NCI-H2107 (cell line): ENCODE measurements at places on chromosomes 4 and X.
A peak's percentile ranks its signal among the peaks of the same experiment; 100 is the strongest.

GRCh38 chr4:110953191-110953590 is 330.3 kb upstream of the PITX2 start:
- no peak for DNase-seq

DNA sequence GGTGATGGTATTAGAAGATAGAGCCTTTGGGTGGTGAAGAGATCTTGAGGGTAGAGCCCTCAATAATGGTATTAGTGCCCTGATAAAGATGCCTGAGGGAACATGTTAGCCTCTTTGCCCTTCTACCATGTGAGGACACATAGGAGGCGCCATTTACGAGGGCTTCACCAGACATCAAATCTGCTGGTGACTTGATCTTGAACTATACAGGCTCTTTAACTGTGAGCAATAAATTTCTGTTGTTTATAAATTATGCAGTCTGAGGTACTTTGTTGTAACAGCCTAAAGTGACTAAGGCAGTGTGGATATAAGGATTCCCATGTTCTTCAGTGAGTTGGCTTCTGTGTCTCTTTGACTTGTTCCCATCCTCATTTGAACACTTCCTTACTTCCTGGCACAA is 11.8 kb downstream of the MOB1B start:
- no peak for DNase-seq

- DNase-seq = no peak
Measured at GRCh38 chr4:126081336-126081735, 766.6 kb downstream of the FAT4 start.

DNA sequence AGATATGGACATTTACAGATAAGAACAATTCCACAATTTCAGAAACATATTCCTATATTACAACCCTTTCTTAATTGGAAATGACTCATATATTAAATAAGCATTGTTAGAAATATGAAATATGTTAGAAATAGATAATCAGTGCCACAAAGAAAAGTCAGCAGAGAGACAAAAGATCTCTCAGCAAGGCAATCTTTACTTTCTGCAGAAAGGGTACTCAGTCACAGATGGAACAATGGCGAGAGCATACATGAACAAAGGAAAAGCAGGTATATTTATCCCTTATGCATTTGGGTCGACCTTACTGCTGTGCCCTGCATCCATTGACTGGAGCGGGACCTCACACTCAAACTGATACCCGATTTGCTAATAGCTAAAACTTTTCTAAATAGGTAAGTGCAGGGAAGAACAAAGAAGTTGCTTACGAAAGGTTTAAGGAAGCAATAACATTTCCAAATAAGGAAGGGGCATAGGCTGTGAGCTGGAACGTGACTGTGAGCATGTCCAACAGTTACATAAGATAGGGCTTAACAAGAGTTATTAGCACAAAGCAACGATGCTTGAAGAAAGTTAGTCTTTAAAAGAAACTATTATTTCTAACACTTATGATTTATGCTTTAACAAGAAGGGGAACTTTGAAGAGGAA is 40.8 kb downstream of the MGARP start:
- DNase-seq = no peak

DNA sequence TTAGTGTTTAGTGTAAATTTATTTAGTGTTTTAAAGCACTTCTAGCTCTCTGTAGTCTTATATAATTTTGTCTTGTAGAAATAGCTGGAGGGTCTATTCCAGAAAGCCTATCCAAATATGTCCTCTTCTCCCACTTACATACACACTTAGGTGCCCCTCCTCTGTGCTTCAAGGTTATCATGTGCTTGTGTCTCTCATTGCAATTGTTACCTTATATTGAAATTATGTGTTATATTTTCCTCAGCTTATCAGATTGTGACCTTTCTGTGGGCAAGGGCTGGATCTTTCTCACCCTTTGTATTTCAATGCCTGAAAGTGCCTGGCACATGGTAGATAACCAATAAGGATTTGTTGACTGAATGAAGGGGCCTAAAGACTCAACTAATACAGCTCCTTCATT is 18.4 kb downstream of the WDR44 start:
- no peak for DNase-seq

GRCh38 chrX:104486691-104487090 is 79.3 kb upstream of the IL1RAPL2 start:
- no peak for DNase-seq

- DNase-seq = no peak
Measured at GRCh38 chr4:119190354-119190753, 22.2 kb upstream of the USP53 start.

- DNase-seq = no peak
Measured at GRCh38 chrX:21959362-21960051, 19.0 kb downstream of the SMS start.

DNA sequence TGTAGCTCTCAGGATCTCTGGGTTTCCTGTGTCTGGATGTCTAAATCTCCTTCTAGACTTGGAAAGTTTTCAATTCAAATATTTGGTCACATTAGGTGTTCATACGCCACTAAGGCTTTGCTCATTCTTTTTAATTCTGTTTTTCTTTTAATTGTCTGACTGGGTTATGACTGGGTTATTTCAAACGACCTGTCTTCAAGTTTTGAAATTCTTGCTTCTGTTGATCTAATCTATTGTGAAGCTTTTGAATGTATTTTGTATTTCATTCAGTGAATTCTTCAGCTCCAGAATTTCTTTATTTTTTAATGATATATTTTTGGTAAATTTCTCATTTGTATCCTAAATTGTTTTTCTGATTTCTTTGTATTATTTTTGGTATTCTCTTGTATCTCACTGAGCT is 81.0 kb upstream of the PCDH10 start:
- DNase-seq = no peak

DNA sequence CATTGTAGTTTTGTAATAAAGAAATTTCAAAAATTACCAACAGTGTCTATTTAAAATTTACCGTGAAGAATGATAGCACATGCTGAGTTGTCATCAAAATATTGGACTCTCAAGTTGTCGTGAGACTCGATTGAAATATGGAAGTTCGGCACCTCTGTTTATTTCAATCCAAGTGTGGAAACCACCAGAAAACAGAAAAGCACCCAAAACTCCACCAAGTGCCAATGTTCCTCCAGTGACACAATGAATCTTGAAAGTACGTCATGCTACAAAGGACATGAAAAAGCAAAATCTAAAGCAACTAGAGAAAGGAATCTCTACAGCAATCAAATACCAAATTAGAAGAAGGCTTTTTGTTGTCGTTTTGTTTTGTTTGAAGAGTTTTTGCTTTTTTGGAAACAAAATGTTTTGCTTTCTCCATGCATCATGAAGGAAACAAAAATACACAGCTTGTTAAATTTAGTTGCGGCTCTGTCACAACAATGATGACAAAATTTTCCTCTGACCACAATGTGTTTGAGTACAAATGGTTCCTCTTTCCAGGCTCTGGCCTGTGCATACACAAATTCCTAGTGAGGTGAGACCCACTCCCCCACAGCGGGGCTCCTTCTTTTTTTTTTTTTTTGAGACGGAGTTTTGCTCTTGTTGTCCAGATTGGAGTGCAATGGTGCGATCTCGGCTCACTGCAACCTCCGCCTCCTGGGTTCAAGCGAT is 9.6 kb upstream of the IL13RA1 start:
- DNase-seq = no peak

DNA sequence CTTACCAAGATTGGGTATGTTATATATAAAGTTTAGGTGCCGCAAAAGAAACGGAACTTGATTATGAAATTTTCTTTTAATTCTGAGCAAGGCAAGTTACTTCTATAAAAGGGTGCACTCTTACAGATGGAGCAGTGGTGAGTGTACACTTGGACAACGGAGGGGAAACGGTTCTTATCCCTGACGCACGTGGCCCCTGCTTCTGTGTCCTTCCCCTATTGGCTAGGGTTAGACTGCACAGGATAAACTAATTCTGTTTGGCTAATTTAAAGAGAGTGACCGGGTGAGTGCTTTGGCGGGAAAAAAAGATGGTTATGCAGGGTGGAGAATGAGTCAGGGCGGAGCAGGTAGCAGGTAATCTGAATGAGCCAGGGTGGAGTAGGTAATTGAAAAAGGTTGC is 149.5 kb downstream of the GC start:
- DNase-seq = no peak

- peak; percentile 27 for DNase-seq
Measured at GRCh38 chrX:56788717-56789122, 59.7 kb downstream of the NBDY start.
